ENCODE measurements at places on chromosomes 13 and 19. TPM values are rescaled to one million over a fixed set of nuclear protein-coding genes. Genes with fewer than 3 reads are reported as not detected.

Gene FFAR2
- total RNA-seq = 7.1 TPM

DNA sequence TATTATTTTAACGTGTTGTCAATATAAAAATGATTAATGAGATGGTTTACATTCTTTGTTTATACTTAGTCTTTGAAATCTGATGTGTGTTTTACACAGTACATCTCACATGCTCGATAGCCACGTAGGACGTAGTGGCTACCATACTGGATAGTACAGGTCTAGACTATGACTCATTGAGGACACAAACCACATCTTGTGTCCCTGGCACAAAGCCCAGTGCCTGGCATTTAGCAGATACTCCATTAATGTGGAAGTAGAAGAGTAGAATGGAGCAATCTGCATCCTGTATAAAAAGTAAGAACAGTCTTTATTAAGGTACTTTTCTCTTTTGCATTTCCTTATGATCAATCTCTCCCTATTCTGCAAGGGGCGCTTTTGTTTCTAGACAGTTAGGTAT, 49.0 kb upstream of the FRY start:
- no peaks in the 10 kb centered on the region for H3K36me3 ChIP-seq
- H3K4me3 ChIP-seq = no peak overlapping the region
- no peaks in the 10 kb centered on the region for H3K27me3 ChIP-seq

DNA sequence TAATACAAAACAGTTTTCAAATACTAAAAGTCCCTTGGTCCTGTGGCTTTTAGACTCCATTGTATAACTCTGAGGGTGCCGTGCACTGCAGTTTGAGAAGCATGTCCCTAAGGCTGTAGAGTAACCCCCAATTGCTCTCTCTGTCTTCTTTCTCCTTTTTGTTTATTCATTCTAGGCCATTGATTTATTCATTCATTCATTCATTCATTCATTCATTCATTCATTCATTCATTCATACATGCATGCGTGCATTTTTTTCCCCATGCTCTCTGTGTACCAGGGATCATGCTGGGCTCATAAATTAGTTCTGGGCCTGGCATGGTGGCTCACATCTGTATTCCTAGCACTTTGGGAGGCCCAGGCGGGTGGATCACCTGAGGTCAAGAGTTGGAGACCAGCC, 19.3 kb downstream of the PRR22 start:
- no peaks in the 10 kb centered on the region for H3K27me3 ChIP-seq
- no peak overlapping the region for H3K27ac ChIP-seq
- no peaks in the 10 kb centered on the region for H3K36me3 ChIP-seq
- H3K4me3 ChIP-seq = no peak overlapping the region
- no peak for DNase-seq

Gene TMEM145
- total RNA-seq = not detected

DNA sequence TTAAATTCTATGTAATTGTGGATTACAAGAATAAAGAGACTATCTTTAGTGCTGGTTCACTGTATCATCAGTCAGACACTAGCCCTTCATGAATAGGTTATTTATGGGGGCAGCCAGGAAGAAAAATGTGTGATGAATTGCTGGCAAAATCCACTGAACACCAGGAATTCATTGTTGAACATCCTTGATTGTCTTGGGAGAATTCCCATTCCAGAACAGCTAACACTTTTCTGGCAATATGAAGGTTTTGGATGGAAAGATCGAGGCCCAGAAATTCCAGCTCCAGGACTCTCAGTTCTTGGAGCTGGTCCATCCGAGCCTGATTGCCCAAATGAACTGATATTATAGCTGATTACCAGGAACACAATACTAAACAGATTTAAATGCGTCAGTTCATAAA, 11.5 kb upstream of the SPART start:
- H3K27ac ChIP-seq = no peak overlapping the region
- H3K27me3 ChIP-seq = no peaks in the 10 kb centered on the region
- no peak overlapping the region for H3K4me3 ChIP-seq
- no peaks in the 10 kb centered on the region for H3K4me1 ChIP-seq
- no peaks in the 10 kb centered on the region for H3K36me3 ChIP-seq

Gene KLK10
- not detected for total RNA-seq

GRCh38 chr13:24214528-24214927, 54.0 kb downstream of the SPATA13 start:
- H3K27ac ChIP-seq = no peak overlapping the region
- no peak for DNase-seq
- no peaks in the 10 kb centered on the region for H3K27me3 ChIP-seq

Gene MARK4
- total RNA-seq = 28.3 TPM

DNA sequence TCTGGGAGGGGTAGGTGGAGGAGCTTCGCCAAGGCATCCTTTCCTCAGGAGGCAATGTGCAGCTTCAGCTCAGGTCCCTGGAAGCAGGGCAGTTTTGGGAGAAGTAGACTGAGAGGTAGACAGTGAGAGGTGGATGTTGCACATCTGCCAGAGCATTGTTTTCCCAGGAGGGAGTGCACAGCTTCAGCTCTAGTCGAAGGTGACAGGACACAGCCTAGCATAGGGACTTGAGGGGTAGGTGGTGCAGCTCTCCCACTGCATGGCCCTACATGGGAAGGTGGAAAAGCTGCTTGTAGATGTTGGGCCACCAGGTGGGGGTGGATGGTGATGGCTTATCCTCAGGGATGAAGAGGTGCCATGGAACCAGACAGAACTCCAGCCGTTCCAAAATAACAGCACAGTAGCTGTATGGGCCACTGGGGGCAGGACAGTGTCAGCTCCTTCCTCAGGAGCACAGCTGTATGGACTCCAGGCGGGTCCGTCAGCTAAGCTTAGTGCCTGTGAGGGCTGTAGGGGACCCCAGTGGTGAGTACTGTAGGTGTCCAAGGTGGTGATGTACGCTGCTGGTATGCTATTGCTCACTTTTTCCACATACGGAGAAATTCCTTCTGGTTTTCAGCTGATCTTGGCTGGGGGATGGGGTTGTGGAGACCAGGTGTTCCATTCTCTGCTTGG, 17.4 kb upstream of the ZNF543 start:
- DNase-seq = no peak
- peaks cover 28% of the 10 kb centered on the region for H3K36me3 ChIP-seq
- H3K27me3 ChIP-seq = no peaks in the 10 kb centered on the region
- no peak overlapping the region for H3K27ac ChIP-seq
- H3K4me3 ChIP-seq = no peak overlapping the region

DNA sequence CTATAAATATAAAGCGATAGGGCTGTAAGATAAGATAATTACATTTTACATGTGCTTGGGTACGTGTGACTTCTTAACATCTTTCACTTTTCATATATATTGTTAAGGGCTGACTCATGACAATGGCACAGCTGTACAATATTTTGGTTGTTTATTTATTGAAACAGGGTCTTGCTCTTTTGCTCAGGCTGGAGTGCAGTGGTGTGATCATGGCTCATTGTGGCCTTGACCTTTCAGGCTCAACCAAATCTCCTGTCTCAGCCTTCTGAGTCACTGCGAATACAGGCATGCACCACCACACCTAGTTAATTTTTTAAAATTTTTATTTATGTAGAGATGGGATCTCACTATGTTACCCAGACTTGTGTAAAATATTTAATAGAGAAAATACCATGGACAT, 2532.4 kb upstream of the PCDH20 start:
- H3K27ac ChIP-seq = no peak overlapping the region
- H3K4me3 ChIP-seq = no peak overlapping the region
- no peaks in the 10 kb centered on the region for H3K36me3 ChIP-seq
- no peak for DNase-seq
- no peaks in the 10 kb centered on the region for H3K4me1 ChIP-seq

DNA sequence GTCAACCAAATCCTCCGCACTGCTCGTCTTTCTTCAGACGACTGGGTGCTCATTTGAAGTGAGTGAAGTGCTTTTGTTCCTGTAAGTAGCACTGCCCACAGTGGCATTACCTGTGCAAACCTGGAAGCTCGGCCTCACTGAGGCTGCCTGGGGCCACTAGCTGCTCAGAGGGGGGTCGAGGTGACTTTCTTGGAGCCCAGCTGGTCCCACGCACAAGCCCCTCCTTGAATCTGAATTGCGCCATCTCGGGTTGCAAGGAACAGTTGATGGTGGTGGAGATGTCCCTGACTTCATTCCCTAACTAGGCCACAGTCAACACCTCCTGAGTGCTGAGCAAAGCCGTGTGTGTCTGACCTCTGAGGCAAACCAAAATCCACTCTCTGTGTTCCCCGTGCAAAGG, 79.3 kb upstream of the GPR183 start:
- H3K36me3 ChIP-seq = no peaks in the 10 kb centered on the region
- DNase-seq = no peak
- H3K4me1 ChIP-seq = peaks cover 65% of the 10 kb centered on the region

- H3K27me3 ChIP-seq = no peaks in the 10 kb centered on the region
- H3K36me3 ChIP-seq = no peaks in the 10 kb centered on the region
- no peak for DNase-seq
These were observed 28.6 kb downstream of the FGF14 start for GRCh38 chr13:102373221-102373620.
